ENCODE measurements at places on chromosomes 11 and 22. TPM values are rescaled to one million over a fixed set of nuclear protein-coding genes. Genes with fewer than 3 reads are reported as not detected.

- DNase-seq = no peak
These were observed 1.7 kb downstream of the SHANK2 start for GRCh38 chr11:71250523-71251150.

DNA sequence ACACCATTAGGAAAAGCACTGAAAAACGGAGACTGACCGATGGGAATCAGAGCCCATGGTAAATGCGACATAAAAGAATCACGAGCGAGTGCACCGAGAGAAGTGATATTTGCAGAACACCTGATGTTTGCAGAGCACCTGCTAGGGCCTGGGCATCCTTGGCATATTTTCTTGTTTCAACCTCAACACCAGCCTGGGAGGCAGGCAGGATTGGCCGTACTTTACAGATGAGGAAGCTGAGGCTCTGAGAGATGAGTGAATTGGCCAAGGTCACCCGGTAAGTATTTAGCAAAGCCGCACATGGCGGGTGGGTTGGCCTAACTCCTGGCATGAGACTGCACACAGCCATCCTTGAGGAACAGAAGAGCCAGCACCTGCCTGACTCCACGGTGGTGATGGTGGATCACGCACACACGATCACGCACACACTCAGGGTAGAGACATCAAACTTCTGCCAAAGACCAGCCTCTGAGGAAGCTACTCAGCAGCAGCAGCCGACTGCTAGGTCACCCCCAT lies 21.6 kb upstream of the CHADL start:
- no peak for DNase-seq

DNA sequence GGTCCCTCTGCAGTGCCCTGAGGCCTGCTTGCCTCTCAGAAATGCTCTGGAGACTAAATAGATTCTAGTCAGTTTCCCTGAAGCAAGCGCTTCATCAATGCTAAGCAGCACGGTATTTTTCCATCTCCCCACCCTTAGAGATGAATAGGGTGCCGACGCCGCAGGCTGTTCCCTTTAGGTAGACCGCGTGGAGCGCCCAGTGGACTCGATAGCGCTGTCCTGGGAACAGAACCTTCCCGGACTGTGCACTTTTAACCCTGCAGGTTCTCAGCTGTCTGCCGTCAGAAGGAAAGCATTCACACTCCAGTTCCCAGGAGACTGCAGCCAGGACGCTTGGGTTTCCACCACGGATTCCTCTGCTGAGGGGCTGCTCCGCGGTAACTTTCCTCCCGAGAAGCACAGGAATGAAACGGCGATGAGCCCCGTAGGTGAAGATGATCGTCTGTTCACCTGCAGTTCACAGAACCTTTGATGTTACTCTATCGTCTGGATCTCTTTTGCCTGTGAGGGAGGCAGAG lies 9.1 kb upstream of the KCNJ1 start:
- no peak for DNase-seq

DNA sequence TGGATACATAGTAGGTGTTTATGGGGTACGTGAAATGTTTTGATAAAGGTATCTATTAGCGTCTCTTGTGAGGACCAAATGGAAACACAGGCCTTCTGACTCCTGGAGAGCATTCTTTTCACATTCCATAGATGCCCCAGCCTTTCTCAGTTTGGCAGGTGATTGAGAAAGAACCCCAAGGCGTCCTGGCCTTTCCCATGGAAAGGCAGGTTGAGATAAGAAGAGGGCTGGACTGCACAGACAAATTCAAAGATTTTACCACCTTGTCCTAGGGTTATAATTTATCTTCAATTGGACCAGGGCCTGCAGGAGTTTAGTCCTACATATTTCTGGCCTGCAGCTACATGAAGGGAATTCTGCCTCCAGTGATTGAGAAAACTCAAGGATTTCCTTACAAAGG lies 661 bp upstream of the OLFML1 start:
- DNase-seq = no peak

GRCh38 chr11:126318574-126319373 lies 14.9 kb downstream of the DCPS start:
- no peak for DNase-seq

DNA sequence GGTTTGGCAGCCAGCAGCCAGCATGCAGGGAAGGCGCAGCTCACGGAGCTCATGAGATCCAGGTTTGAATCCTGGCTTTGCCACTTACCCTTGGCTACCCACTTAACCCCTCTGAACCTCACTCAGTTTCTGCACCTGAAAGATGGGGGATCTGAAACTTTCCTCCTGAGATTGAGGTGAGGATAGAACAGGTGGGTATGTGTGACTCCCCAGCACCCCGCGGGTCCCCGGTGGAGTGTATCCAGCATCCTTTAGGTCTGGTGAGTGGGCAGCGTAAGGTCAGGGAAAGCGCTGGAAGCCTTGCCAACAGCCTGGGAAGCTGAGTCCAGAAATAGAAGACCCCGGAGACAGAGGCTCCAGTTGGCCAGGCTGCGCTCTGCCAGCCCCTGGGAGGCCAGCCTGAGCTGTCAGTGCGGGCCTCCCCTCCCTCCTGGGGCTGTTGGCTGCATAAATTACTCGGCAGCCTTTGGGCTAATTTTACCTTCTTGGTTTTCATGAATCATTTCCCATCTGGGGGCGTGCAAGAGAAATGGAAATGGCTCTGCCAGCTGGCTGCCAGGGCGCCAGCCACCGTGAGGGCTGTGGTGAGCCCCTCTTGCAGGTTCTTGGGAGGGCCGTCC lies 17.6 kb downstream of the PRDM11 start:
- no peak for DNase-seq

DNA sequence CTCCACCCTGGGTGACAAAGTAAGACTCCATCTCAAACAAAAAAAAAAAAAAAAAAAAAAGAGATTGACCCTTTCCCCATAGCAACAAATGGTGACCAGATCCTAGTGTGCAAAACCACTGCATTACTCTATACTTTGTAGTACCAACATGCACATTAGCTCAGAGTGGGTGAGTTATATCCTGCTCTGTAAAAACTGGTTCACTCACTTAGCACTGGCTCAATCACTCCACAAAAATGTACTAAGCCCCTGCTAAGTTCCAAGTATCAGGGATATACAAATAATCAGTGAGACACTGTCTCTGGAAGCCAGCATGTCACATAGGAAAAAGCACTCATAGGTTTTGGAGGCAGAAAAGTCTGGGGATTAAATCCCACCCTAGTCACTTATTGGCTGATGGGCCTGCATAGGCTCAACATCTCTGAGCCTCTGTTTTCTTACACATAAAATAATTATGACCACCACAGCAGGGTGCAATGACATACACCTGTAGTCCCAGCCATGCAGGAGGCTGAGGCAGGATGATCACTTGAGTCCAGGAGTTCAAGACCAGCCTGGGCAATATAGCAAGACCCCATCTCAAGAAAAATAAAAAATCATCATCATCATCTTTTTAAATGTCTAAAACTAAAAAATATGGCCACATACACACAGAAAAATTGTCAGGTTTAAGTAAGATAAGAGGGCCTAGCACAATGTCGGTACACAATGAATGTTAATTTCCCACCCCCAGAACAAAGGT lies 11.9 kb downstream of the FAM168A start:
- no peak for DNase-seq

DNA sequence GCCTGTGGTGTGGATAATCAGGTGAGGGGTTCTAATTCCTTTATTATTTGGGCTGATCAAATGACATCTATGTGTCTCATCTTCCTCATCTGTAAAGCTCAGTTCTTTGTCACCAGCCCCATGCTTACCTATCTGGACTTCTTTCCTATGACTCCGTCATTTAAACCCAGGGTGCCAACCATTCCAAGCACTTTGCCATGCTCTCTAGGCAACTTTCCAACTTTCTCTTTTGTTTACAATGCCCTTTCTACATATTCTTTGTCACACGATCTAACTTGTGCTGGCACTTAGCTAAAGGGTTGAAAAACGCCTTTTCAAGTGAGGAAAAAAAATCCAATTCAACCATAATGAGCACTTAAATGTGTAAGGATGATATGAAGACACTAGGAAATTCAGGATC lies 27.9 kb downstream of the EXPH5 start:
- DNase-seq = peak; percentile 29

DNA sequence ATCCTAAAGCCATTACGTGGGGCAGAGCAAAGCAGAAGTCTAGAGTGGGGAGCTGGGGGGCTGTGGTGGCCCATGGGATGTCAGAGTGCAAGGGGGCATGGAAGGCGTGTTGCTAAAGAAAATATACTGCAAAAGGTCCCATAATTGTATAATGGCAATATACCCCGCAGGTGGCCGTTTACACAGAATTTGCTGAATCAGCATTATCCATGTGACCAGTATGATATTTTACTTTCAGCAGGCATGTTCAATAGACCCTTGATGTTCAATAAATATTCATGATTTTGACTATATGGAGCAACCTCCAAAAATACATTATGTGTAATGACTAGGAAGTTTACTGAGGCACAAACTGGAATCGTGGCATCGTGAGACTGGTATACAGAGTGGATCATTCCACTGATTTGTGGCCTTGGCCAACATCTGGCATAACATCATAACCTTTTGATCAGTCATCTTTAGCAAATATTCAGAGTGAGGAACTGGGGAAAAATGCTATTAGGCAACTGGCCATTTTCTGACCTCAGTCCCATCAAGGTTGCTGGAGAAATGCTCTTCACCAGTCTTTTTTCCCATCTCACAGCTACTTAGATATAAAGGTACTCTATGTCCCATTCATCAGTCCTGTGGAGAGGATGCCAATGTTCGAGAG lies 29.3 kb upstream of the PPP2R1B start:
- DNase-seq = no peak

DNA sequence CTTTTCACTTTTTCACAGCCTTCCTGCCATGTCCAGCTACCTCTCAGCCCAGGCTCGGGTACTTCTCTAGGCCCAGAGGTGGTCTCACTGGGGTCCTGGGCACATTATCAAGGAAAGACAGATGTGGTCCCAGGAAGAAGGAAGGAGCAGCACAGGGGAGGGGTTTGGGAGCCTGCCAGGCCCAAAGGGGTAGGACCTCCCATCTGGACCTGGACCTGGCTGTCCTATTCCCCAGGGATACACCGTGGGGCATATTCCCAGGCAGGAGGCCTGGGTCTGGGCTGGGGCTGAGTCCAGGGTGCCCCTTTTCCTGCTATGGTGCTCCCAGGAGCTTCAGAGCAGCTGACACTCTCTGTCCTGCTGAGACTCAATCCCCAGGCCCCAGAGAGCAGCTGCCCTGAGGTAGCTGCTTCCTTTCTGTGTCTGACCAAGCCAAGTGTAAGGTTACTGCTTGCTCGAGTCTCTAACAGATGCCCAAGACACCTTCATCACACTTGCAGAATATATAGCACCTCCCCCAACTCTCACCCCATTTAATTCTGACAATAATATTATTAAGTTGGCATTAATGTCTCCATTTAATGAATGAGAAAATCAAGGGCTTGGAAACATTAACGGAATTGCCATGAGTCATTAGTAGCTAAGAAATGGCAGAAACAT lies 232.0 kb downstream of the BUD13 start:
- DNase-seq = no peak

DNA sequence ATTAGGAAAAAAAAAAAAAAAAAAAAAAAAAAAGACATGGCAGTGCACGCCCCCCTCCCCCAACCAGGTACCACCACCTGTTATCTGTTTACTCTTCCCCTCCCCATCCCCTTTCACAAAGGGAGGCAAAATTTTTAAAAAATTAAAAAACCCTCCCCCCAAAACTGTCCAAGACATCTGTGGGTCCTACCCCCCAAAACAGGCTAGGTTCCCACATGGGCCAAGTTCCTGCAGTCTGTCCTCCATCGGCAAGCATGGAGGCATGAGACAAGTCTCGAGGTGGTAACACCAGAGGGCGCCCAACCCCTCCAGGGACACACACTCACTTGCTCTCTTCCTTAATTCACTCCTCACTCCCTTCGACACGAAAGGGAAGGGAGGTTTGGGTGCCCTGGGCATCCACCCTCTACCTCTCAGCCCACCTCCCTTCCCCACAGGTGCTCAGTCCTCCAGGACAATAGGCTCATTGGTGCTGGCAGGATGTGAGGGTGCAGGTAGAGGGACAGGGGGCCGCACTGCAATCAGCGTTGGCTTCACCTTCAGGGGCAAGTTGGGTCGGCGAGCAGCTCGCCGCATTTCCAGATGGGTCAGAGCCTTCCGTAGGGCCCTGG lies 2.2 kb upstream of the TUT1 start:
- DNase-seq = no peak

GRCh38 chr11:16897470-16898061 lies 116.6 kb downstream of the PLEKHA7 start:
- DNase-seq = peak; percentile 53

DNA sequence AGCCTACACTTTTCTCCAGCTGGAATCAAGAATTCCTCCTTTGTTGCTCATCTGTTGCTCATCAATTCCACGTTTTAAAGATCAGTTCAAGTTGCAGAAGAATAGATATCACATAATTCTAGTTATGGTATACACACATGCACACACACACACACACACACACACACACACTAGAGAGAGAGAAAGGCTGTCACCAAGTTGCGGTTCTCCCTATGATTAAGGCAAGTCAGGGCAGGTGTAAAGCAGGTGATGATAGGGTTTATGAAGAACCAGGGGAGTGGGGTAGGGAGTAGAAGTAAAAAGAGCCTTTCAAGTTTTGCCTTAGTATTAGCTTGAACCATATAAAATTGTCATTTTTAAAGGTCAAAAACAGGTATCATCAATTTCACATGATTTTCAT lies 31.7 kb upstream of the TMPRSS4 start:
- no peak for DNase-seq

DNA sequence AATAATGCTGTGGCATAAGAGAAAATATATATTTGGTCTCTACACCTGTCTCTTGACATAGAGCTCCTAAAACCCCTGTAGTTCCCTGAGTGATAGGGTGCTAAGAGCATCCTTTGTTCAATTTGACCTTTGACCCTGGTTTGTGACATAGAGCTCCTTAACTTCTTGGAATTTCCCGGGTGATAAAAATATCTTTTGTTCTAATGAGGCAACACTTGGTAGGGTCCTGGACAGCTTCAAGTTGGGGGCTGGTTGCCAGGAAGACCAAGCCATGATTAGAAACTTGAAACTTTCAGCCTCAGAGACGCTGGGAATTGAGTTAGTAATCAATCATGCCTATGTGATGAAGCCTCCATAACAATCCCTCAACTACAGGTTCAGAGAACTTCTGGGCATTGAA lies 105.4 kb downstream of the CASP12 start:
- DNase-seq = no peak

- no peak for DNase-seq
These were observed 12.5 kb downstream of the POU2AF2 start for GRCh38 chr11:111258046-111258445.

- no peak for DNase-seq
These were observed 16.7 kb downstream of the DDX25 start for GRCh38 chr11:125921042-125921441.

DNA sequence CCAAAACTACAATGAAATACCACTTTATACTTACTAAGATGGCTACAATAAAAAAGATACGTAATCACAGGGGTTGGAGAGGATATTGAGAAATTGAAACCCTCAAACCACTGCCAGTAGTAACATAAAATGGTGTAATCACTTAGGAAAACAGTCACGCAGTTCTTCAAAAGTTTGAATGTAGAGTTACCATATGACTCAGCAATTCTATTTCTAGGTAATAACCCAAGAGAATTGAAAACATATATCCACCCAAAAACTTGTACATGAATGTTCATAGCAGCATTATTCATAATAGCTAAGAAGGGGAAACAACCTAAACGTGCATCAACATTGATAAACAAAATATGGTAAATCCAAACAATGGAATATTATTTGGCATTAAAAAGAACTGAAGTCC lies 24.4 kb upstream of the PSMA1 start:
- DNase-seq = no peak

Gene SCN2B
- polyA plus RNA-seq = 16.2 TPM

Gene APOBEC3H
- polyA plus RNA-seq = not detected

Gene CLDN5
- polyA plus RNA-seq = 98.9 TPM

Gene ASRGL1
- 65.2 TPM for polyA plus RNA-seq

Gene C11orf91
- polyA plus RNA-seq = not detected
